ENCODE measurements at places on chromosomes 6 and 20.

DNA sequence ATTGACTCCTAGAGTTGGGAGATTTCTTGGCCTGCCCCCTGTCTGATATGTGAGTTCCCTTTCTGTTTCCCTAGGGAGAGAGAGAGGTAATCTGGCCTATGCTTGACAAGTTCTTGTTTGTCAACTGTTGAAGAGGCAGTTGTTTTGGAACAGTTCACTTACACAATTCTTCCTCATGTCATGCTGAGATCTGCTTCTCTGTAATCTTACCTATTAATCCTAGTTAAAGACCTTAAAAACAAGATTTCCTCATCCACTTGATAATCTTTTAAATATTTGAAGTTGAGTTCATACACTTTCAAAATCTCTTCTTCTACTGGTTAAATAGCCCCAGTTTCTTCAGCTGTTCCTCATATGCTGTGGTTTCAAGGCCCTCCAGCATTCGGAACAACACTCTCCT lies 89.9 kb downstream of the FIG4 start:
- no peak for DNase-seq

DNA sequence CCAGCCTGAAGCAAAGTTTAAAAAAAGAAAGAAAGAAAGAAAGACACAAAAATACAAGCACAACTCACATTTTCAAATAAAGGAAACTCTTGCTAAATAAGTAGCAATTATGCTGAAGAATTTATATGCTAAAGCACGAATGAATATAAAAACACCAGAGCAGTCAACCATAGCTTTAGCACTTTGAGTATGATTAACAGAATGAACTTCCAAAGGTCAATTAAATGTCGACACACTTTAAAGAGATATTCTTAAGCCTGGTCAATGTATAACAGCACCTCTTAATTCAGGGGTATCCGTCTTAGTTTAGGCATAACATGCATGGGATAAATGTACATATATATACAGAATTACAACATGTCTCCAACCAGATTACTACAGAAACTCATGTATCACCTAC lies 125.9 kb downstream of the OGFRL1 start:
- no peak for DNase-seq

- DNase-seq = no peak
Observed at GRCh38 chr6:7728855-7729590, 3.1 kb downstream of the BMP6 start.

DNA sequence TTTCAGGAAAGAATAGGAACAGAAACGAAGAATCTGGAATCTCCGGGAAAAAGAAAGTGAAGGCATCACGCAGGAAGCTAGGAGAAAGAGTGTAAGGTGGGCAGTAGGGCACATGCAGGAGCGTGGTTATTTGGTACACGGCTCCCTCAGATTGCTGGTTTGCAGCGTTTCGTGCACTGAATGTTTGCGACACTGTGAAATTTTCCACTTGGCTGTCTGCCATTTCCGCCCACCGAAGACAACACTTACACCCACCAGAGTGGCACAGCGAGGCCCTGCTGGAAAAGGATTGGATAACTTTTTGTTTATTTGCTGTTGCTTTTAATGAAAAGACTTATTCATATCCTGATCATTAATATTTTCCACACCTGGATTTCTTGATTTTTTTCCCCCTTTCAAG lies 248.3 kb downstream of the GMPR start:
- DNase-seq = no peak
